ENCODE measurements at places on chromosomes 6 and 20.

DNA sequence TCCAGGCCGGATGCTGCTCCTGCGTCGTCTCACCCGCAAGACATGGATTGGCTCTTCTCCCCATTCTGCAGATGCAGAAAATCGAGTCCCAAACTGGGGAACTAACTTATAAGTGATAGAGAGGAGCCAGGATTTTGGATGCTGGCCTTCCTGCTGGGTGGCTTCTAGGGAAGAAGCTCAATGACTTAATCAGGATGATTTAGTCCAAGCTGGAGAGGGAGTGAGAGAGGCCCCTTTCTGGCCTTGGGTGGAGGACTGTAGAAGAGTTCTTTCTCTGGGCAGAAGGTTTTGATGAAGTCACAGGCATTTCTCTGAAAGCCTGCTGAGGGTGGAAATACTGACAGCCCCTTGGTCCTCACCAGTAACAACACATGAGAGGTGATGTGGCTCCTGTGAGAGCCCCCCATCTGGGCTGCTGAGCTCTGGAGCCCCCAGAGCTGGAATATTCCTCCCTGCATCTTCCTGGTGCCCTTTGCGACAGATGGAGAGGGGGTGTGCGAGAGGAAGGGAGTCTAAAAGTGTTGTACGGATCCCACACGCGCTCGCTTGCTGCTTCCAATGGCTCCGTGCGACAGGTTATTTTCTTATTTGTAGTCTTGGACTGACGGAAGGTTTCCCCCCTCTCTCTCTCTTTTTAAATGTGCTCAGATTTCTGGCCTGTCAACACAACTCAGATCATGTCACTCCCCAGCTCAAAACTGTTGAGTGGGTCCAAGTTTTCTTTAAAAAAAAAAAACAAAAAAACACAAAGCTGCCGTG is 3.5 kb downstream of the SIRPA start:
- no peak for DNase-seq

DNA sequence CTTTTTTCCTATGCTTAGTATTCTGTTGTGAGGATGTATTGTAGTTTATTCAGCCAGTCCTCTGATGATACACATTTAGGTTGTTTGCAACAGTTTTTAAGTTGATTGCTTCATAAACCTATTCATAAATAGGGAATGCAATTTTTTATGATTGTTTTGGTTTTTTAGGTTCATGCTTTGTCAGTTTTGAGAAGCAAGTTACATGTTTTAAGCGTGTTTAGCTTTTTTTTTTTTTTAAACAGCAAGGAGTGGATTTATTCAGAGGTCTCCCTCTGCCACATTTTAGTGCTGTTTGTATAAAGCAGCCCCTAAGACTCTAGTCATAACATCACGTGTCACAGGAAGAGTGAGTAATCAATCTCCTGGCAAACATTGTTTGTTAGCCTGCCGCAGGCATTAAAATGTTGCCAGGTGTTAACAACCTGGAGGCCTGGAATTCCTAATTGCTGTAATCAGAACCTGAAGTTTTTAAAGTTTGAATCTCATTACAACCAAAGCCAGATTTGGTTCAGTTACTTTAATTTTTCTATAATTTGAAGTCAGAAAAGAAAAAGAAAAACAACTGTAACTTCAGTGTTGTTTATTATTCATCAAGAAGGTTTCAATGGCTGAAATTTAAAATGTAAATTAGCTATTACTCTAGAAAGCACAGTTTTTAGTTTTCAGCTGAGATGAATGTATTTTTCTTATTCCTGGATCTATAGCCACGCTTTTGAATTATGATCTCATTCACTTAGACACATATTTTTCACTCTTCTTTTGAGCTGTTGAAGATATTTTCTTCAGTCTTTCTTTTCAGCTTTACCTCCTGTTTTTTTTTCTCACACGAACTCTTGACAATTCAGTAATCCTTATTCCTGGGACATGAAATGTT is 59.2 kb downstream of the KCNS1 start:
- DNase-seq: no peak

DNA sequence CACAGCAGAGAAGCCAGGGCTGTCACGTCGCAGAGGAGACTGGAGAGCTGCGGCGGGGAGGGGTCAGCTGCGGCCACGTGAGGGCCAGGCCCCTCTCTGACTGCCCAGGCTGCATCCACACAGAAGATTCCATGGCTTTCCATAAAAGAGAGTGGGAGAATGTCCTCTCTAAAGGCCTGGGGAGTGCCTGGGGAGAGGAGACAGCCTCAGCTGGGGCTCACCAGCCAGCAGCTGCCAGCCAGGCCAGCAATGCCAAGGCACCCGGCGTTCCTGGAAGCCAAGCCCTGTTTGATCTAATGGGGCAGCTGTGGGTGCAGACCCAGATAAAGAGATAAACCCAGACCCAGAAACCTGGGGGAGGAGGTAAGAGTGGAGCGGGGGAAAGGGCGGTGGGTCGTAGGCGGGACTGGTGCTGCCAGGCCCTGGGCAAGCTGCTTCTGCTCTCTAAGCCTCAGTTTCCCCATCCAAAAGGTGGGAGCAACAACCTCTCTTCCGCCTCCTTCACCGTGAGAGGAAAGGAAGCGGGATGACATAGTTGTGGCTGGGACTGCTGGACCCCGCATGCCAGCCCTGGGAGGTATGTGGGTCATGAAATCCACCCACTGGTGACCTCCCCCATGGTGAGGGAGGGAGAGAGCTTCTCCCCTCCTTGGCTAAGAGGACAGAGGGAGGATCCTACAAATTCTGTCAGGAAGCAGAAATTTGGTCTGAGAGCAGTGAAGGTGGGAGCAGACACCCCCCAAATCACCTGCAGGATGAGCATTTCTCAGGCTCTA is 3.1 kb upstream of the OSBPL2 start:
- DNase-seq: no peak

DNA sequence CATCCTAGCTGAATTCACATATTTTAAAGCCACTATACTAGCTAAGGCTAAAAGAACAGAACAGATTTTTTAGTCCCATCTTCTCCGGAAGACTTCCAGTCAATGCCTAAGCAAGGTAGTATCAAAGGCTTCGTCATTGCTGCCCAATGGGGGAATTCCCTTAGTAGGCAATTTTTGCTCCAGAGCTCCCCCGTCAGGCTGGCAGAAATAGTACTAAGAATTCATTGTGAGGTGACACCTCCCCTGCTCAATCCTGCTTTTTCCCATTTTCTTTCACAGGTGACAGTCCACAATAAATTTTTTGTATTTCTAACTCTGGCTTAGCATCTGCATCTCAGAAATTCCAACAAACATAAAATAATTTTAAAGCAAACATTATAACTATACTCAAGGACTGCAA is 52.8 kb upstream of the SRSF6 start:
- no peak for DNase-seq

DNA sequence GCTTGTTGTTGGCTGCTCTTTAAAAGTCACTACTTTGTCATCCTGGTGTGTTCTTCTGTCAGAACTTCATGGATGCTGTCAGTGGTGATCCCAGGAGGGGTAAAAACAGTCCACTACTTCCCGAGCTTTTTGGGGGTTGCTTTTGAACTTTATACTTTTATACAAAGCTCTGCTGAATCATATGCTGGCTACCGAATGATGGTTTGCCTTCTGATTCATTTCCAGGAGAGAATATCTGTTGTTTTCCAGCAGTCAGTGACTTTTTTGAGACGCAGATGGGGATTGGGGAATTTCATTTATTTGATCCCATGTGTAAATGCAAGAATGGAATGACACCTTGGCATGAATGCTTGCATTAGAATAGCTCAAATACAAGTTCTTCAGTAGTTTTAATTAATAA is 32.7 kb upstream of the COL10A1 start:
- no peak for DNase-seq

GRCh38 chr6:157530126-157530525 is 149.1 kb downstream of the ZDHHC14 start:
- DNase-seq: no peak

DNA sequence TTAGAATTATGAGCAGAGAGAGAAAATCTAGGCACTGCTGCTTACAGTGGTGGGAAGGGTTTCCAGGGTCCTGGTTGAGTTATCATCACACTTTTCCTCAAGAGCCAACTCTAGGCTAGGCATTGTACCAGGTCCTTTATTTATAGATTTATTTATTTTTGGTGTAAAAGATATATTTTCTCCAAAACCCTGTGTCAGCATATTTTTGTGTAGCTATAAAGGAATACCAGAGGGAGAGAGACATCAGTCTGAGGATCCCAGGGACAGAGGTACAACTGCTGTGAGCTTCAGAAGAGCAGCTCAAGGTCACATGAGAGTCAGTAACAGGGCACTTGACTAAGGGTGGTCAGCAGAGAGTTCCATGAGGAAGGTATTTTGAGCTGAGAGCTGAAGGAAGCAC is 159.7 kb downstream of the SLC35B3 start:
- no peak for DNase-seq

GRCh38 chr20:54014293-54014926 is 56.0 kb downstream of the BCAS1 start:
- no peak for DNase-seq

- DNase-seq: no peak
Measured at GRCh38 chr20:55760586-55760985, 244.7 kb downstream of the CBLN4 start.
